Fibroblast of skin of right biceps (primary cell): ENCODE measurements at places on chromosomes 12 and 14.

DNA sequence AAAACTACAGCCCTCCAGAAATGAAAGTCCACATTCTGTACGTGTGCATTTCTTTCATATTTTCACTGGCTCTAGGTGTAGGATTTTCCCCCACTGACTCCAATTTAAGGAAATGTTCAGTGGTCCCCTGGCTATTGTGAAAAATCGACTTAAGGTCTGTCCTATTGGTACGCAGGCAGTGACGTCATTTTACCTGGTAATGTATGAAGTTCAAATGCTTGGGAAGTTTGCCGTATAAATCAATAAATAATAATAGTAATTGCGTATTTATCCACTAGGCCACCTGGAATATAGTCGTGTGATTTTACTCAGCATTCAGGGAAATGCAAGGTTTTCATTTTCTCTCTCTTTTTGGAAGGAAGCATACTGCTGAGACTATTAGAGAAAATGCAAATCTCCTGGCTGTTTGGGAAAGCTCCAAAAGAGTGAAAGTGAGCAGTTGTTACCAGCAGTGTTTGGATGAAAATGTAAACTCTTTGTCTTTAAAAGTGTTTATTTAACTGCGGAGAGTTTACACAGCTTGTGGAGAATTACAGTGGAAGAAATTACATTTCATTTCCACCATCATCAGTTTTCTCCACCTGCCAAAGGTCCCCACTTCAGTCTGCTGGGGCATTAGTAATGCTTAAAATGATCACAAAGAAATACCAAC lies 107.0 kb downstream of the EXOC5 start:
- no peak for DNase-seq

GRCh38 chr14:71650187-71650755 lies 282.0 kb upstream of the RGS6 start:
- no peak for DNase-seq

- DNase-seq: peak; percentile 17
These were observed at the start of gene HVCN1 for GRCh38 chr12:110688446-110689280. HVCN1 (minus strand) TSS chr12:110689115; CDS start chr12:110683245, 5,870 bp downstream.

DNA sequence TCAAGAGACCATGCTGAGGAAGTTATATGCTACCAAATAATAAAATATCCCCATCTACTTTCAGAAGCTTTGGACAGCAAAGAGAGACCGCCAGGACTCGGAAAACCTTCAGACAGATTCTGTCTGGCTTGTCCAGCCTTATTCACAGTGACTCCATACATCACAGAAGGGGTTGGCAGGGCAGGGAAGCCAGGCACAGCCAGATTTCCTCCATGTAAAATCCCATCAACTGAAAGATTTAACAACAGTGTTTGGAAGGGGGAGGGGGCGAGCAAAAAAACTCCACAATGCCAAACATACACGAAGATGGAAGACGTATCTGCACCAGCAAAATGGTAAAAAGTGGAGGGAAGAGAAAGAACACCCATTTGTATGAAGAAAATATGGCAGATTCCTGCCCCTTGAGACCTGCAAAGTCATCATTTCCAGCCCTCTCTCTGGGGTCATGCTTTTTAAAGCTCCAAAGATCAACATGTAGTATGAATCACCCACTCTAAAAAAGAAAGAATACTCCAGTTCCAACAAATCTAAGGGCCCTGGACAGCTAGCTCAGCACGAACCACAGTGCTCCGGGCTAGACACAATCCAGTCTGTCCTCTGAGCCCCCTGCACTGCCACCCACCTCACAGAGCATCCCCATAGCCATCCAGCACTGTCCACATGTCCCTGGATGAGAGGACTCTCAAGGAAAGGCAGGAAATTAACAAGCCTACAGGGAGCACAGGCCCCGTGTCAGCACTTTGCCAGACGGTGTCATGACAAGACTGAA lies 116.4 kb downstream of the DICER1 start:
- peak; percentile 8 for DNase-seq

GRCh38 chr14:36221112-36221511 lies 44.6 kb upstream of the PTCSC3 start:
- DNase-seq: no peak

GRCh38 chr14:102592763-102593060 lies 263 bp downstream of the RCOR1 start:
- DNase-seq: no peak

GRCh38 chr12:113128802-113129663 lies 6.5 kb downstream of the RASAL1 start:
- no peak for DNase-seq

- no peak for DNase-seq
These were observed 846.7 kb downstream of the TMEM121 start for GRCh38 chr14:106372870-106373652.

GRCh38 chr14:69654116-69654515 lies 42.7 kb downstream of the SUSD6 start:
- no peak for DNase-seq

DNA sequence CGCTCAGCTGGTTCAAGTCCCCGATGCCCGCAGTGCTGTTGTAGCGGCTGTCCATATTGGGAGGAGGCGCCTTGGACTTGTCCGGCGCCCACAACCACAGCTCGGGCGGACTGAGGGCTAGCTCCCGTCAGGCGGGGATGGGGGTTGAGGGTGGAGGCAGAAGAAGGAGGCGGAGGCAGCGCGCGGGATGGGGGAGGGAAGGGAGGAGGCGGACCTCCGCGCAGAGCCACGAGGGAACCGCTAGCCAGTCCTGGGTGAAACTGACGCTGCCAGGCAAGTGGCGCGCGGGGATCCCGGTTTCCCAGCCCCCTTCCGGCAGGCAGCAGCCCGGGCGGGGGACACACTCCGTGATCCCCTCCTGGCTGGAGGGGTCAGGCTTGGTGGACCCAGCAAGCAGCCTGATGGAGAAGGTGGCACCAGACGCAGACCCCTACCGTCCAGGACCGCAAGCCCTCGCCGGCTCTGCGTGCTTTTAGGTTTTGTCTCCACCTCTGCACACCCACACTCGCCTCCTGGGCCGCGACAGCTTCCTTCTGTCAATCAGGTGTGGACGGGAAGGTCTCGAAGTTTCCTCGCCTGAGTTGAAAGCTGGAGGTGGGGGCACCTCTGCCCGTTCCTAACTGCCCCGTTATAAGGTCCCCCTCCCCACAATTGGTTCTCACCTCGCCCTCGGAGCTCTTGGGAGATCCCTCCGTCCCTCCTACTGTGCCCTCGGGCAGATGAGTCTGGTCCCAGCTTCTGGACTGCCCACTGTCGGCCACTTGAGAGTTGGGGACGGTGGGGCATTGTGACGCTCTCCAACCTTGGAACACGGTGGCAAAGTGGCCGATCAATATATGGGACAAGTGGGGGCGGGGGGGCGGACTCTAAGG lies at the start of gene CPNE8:
Gene CPNE8 (minus strand): TSS at position 112 of the 872 bp plus-strand sequence. CDS start 57 bp downstream, at position 55.
- DNase-seq: peak; percentile 17

DNA sequence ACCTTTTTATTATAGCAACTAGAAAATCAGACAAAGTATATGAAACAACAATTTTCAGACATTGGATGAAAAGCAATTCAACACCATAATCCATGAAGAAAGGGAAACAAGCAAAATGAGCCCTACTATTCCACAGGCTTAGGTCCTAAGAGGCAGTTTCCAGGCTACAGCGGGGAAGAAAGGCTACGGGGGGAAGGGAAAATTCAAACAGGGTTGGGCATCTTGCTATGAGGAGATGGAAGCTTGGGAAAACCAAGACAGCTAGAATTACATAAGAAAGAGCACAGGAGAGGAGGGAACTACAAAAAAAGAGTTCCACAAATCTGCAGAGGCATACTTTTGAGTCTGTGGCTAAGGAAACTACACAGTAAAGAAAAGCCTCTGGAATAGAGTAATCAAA lies 356.0 kb upstream of the CLEC14A start:
- no peak for DNase-seq

GRCh38 chr12:21528953-21529352 lies 2.9 kb downstream of the SPX start:
- peak; percentile 14 for DNase-seq

GRCh38 chr14:72554994-72555608 lies 338.8 kb downstream of the DPF3 start:
- no peak for DNase-seq
